Thymus (tissue), 14 donors: ENCODE measurements at places on chromosomes 2 and 18. TPM values are rescaled to one million over a fixed set of nuclear protein-coding genes. Genes with fewer than 3 reads are reported as not detected.

Gene CIDEA
- total RNA-seq, result 0.05 TPM

Gene ALPG
- 0.24 TPM for total RNA-seq

Gene AFF3
- 9.7 TPM for total RNA-seq

Gene SCYGR4
- not detected for total RNA-seq

Gene KRTCAP3
- 1.6 TPM for total RNA-seq

Gene CHRND
- 0.57 TPM for total RNA-seq
